ENCODE measurements at places on chromosomes 4 and X.

- no peak for DNase-seq
Measured at GRCh38 chr4:152352622-152353116, 183.2 kb downstream of the FBXW7 start.

- DNase-seq, result no peak
Measured at GRCh38 chr4:105469736-105470135, 4.1 kb downstream of the PPA2 start.

DNA sequence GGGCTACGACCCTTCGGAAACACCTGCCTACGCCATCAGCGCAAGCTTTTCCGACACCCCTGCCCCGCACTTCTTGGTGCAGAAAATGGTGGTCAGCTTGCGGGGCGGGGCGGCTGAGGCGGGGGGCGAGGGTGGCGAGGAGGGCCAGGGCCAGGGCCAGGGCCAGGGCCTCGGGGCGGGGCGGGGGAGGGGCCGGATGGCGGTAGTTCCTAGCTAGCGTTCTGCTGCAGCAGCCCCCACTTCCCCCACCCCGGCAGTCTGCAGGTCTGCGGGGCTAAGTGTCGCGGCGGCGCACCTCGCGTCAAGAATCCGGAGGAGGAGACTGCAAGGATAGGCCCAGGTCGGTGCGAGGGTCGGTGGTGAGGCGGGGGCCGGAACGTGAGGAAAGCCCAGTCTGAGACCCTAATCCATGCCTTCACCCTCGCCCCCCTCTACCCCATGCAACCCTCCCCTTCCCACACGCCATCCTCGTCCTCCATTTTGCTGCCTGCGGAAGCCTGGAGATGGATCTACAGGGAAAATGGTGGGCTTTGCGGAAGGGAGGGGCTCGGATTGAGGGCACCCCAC is 600 bp downstream of the BEX4 start:
- no peak for DNase-seq

GRCh38 chr4:53959343-53960120 is 104.9 kb downstream of the CHIC2 start:
- no peak for DNase-seq

DNA sequence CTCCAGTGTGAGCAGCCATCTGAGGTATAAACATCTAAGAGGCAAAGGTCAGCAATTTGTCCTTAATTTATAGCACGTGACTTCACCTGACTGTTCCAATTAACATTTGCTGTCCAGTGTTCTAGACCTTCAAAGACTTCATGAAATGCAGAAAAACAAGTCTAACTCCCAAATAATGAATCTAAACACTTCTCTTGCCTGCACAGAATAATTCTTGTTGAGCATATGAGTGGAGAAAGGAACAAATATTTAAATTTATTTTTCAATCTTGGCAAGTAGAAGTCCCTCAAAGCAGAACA is 12.0 kb downstream of the RFC1 start:
- no peak for DNase-seq

GRCh38 chr4:115437739-115438138 is 324.3 kb upstream of the NDST4 start:
- DNase-seq, result no peak
